AG04449 (cell line): ENCODE measurements at places on chromosomes 3 and 15.

- peak; percentile 71 for DNase-seq
Measured at GRCh38 chr3:179811321-179812095, 158.7 kb downstream of the USP13 start.

DNA sequence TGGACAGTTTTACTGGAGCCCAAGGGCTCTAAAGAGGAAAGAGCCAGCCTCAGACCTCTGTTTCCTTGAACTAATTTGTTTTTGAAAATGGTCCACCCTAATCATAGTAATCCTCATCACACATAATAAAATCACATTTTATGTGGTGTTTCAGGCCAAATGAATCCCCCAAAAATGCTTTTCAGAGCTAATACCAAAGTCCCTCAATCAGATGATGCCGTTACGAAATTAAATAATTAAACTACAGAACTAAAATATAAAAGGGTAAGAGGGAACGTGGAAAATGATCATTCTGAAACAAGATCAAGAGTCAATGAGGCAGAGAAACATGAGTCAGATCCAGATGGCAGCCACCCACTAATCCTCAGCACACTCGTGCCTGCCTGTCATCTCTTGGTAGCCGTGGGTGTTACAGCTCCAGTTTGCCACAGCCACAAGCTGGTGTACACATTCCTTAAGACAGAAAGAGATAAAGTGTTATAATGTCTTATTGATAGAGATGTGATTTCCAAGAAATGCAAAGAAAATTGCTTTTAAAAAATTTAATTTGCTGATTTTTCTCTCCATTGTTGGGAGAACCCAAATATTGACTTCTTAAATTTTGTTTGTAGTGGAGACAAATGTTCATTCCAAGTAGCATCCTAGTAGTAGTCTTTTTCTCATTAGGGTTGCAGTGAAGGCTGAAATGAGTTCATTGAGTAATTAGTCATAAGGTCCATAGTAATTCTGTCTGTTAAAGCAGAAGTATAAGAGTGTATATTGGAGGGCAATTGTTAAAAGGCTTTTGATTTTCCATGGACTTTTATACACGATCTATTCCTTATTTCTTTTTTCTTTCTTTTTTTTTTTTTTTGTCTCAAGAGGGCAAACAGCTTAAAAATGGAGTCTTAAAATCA is 104.2 kb downstream of the AGBL1 start:
- DNase-seq: no peak

- no peak for DNase-seq
Measured at GRCh38 chr3:123346021-123346420, 102.9 kb downstream of the ADCY5 start.

- no peak for DNase-seq
Measured at GRCh38 chr3:146350852-146351251, 99.9 kb upstream of the PLSCR4 start.

- DNase-seq: no peak
Measured at GRCh38 chr15:48253172-48253571, 47.1 kb downstream of the SLC12A1 start.

DNA sequence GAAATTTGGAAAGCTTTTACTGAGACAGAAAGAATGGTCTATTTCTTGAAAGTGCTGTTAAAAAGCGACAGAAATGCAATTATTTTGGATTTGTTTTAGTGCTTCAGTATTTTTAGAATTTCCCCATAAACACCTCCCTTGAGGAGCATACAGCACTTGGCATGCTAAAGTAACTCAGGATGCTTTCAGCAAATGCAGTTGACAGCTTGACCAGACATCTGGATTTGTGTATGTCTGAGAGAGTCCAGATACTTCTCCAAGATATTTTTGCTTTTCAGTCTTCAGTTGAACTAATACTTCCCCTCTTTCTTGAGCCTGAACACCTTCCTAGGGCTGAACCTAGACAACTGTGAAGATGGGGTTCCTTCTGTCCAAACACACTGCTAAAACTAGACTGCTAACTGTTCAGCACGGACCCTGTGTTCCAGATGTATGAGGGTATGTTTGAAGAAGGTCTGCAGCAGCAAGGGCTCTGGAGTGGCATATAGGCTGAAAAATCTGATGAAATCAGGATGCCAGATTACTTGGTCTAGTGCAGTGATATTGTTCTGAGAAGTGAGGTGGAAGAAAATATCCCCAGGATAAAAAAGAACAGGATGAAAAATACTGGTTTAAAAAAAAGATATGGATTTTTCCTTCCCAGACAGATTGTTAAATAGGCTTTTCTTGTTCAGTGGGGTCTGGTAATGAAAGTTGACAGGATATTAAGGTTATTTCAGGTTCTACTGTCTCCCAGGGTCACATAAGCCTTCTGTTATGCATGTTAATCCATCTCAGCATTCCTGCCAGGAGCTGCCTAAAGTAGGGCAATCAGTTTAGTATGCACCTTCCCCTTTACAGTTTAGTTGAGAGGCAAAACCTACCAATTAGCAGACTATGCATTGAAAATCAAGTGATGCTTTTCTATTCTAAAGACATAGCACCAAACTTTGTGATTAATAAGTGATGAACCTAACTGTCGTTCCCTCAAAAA is 516.9 kb upstream of the TBL1XR1 start:
- DNase-seq: no peak

DNA sequence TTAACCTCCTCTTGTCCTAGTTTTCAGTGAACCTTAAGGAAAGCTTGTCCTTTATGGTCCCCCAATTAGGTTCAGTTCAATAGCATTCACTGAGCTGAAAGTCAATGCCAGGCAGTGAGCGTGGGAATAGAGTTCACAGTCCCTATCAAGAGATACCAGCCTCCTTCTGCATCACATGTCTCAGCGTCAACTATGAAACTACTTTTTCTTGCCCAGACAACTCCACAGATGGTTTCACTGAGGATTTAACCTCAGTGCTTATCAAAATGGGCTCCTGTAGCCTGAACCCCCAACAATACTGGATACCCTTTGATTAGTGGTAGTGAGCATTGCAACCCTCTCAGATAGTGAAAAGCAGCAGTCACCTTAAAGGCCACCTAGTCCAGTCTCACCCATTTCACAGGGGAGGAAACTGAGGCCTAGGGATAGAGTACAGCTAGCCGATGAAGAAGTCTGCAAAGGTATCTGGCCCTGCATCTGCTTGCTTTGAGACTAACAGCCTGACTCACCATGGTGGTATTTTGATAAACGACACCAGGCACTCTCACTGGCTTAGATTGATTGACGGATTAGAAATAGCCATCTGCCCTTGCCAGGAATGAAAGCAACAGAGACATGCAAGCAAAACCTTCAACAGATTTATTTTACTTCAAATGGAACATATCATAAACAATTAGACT is 1.6 kb upstream of the UBA3 start:
- DNase-seq: no peak
